ENCODE measurements at places on chromosomes 13 and 19.

- no peak for DNase-seq
These were observed 129.2 kb downstream of the ZIC5 start for GRCh38 chr13:99842405-99842804.

DNA sequence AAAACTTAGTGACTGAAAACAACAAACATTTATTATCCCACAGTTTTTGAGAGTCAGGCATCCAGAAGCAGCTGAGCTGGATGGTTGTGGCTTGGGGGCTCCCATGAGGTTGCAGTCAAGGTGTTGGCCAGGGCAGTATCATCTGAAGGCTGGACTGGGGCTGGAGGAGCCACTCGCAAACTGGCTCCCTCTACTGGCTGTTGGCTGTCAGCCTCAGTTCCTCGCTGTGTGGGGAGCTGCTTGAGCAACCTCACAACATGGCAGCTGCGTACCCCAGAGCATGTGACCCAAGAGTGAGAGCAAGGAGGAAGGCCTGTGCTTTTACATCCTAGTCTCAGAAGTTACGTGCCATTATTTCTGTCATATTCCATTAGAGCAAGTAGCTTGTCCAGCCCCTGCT lies 9.7 kb downstream of the YJU2 start:
- DNase-seq = no peak

- no peak for DNase-seq
These were observed 197.1 kb upstream of the GPC6 start for GRCh38 chr13:93029536-93029935.

GRCh38 chr19:55525289-55526101 lies 11.4 kb downstream of the SBK2 start:
- DNase-seq = no peak

GRCh38 chr13:21060338-21061028 lies 903 bp downstream of the LATS2 start:
- no peak for DNase-seq

GRCh38 chr13:28568286-28568685 lies 73.4 kb upstream of the FLT1 start:
- DNase-seq = no peak

DNA sequence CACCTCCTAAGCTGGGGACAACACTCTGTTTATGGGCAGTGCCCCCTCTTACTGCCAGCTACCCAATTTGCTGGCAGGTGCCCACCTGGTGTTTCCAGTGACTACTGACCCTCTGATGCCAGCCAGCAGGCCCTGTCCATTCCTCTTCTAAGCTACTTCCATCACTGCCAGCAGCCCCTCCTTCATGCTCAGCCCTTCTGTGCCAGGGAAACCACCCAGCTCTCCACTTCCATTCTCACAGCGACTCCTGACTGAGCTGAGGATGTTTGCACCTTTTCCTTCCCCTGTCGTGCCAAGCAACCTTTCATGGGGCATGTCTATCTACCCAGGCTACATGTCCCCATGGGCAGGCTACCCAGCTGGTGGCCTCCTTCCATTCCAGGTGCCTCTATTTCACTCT lies 24.0 kb upstream of the ZNF492 start:
- DNase-seq = no peak

DNA sequence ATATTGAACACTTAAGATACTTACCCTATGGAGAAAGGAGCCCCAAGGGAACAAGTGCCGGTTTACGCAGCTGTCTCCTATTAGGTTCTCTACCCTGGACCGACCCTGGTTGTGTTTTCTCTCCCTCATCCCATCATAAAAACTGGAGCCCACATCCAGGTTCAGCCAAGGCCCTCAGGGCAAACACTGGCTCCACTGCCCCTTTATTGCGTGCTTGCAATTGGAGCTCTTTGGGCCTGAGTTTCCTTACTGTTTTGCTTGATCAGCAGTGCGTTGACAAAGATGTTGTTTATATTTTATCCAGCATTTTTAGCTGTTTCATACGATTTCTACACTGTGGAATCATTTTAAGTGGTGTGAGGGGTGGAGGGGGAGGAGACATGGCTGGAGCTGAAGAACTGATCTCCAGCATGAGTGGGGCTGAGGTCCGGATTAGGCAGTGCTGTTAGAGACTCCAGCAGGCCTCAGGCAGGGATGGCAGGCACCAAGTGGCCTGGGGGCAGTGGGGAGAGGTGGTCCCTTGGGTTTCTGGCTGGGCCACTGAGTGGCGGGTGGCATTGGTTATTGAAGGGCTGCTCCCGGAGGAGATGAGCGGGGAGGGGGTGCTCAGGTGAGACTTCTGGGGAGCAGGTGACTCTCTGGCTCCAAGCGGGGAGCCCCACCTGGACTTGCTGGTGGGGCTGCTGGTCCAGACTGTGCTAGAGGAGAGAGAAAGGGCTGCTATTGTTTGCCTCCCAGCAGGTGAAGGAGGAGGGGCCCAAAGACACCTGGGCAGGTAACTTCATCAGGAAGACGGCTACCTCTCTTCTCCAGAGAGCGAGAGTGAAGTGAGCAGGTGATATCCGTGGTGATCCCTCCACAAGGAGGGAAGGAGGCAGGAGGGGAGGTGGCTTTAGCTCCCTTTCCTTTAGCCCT lies 62.4 kb upstream of the RNF113B start:
- DNase-seq = no peak

GRCh38 chr13:48265217-48265815 lies 32.3 kb downstream of the ITM2B start:
- DNase-seq = no peak

DNA sequence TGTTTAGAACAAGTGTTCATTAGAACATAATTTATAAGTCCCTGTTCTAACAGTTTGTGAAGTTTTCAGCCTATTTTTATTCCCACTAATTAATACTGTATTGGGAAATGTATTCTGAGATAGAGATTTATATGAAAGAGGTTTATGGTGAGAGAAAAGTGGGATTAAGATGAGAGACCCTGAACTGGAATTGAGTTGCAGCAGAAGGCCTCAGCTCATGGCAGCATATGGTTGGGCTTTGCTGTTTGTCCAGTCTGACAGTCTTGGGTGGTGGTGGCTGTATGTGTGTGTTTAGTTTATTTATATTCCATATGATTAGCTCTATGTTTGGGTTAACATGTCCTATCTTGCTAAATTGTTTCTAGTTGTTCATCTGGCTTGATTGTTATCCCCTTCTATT lies 575.1 kb downstream of the SLITRK5 start:
- DNase-seq = no peak

- no peak for DNase-seq
These were observed 6.0 kb upstream of the CCDC97 start for GRCh38 chr19:41303954-41304353.

DNA sequence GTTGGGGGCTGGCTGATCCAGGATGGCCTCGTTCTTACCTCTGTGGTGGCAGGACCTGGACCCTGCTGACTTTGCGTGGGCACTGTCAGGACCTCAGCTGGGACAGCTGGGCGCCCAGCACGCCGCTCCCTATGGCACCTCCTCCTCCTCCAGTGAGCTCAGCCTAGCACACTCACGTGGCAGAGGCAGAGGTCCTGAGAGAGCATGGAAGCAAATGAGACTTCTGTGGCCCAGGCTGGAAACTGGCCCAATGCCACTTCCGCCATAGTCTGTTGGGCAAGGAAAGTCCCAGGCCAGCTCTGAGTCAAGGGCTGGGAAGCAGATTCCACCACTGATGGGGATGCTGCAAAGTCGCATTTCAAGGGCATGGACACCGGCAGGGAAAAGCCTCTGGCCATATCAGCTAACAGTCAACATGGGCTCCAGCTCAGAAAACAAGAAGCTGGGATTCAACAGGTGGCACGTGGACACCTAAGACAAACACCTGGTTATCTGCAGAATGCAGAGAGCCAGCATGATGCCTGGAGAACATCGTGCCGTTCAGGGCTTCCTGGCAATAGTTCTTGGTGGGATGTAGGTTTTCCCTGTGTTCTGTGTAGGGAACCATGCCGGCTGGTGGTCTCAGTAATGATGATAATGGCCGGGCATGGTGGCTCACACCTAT lies 16.7 kb downstream of the MYBPC2 start:
- no peak for DNase-seq

- no peak for DNase-seq
These were observed 13.4 kb downstream of the SUPT20H start for GRCh38 chr13:37046062-37046461.

DNA sequence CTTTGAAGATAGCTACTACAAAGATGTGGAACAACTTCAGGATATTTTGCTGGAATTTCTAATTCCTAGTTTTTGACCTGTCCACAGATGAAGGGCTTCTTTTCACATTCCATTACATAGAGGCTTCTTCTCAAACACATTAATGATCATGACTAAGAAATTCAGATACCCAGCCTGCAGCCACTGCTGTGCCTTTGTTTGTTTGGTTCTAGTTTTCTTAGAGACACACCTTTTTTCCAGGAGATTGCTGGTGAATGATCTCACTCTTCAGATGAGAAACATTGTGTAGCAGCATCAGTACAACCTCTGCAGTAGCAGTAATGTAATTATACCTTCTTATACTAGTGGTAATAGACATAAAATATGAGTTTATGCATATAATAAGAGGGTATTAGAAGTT lies 5.0 kb downstream of the TDRD3 start:
- DNase-seq = no peak

- DNase-seq = no peak
These were observed 16.3 kb upstream of the ASF1B start for GRCh38 chr19:14152713-14153112.

DNA sequence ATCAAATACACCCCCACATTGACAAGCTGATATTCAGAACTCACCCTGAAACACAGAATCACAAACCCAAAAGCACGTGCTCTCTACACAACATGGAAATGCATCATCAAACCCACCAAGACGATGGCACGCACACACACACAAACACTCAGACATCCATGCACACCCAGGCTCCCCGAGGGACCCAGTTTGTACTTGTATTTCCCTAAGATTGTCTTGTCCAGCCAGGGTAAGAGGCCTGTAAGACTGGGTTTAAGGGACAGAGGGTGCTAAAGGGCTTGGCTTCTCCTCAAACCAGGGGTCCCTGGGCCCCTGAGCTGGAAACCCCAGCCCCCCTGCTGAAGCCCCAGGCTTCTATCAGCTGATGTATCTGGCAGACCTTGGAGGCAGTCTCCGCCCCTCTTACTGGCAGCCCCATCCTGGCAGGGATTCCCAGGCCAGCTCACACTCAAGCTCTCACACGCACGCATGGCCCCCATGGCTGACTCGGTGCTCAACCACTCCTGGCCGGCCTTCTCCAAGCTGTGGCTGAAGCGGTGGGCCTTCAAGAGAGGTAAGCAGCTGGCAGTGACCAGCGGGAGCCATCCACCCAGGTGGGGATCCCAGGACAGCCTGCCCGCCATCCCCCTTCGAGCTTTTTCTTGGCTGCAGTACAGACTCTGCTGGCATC lies 6.5 kb downstream of the ARHGEF18 start:
- DNase-seq = no peak

DNA sequence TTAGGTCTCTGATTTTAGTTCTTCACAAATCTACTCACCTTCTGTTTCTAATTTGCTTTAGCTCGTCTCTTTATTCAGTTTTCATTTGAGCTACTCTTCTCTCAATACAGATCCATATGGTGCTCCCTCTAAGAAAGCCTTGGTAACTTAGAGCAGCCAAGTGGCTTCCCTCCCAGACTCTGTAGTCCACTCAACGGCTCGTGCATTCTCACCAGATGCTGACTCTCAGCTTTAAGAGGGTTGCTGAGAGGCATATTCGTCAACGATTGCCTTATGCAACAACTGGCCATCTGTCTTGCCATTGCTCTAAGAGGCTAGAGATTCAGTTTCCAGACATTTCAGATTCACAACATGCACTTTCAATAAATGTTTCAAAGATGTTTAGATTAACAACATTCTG lies 785.8 kb upstream of the SLC10A2 start:
- DNase-seq = no peak

- DNase-seq = no peak
These were observed 43.4 kb upstream of the PDCD5 start for GRCh38 chr19:32537580-32537979.

DNA sequence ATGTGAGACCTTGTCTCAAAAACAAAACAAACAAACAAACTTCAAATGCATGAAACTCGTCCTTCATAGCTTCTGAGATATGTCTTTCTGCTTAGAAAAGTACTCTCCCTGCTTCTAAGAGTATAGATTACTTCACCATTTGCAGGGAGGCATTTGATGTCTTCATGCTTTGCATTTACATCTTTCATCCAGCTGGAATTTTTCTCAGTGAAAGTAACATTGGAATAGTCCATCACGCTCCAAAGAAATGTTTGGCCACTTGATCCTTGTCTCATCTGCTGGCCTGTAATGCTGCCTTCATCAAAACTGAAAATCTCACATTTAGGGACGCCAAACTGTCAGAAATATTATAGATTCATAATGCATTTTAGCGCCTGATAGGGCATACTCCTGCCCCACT lies 19.2 kb downstream of the PNMA8A start:
- no peak for DNase-seq

- DNase-seq = no peak
These were observed 20.6 kb downstream of the PBX4 start for GRCh38 chr19:19597809-19598306.
